ENCODE measurements at places on chromosomes 6 and 20.

DNA sequence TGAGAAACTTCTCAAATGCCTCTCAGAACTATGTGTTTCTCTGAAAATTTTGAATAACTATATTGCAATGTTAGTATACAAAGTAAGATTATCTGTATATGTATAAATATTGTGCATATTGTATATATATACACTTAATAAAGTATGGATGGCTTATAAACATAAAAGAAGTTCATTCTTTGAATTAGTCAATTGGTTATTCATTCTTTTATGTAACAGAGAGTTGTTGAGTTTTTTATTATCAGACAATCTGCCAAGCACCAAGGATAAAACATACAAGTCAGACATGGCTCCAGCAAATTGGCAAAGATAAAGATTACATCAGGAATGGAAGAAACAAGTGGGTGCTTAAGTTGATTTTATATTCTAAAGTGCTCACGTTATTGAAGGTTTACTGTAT is 289.1 kb upstream of the EYS start:
- no peak for DNase-seq

DNA sequence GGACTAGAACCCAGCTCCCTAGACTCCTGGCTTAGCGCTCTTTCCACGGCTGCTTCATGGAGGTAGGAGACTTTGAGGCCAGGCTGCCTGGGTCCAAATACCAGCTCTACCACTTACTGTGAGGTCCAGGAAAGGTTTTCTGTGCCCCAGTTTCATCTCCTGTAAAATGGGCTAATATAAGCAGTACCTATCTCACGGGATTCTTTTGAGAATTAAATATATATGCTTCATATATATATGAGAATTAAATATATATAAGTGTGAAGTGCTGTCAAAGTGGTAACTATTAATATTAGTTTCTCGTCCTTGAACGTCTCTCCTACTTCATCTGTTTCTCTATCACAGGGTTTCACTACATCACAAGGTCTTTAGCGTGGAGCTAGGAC is 10.2 kb upstream of the LY6G5C start:
- no peak for DNase-seq

DNA sequence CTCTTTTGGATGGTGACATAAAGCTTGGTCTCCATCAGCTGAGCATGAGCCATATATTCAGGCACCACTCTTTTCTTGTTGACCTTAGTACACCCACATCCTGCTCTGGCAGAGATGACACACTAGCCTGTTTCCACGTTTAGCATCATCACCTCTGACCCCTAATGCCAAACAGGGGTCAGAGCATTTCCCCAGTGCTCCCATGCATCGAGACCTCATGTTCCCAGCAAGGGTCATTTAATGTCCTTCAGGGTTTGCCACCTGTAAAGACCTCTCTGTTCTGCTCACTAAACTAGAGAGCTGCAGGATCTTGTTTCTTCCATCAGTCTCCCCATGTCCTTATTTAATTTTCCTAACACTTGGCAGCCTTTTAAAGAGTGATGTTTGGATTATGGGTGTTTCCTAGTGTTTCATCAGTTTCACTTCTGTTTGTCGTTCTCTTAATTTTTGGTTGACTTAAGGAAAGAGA is 97.5 kb downstream of the AIG1 start:
- no peak for DNase-seq

DNA sequence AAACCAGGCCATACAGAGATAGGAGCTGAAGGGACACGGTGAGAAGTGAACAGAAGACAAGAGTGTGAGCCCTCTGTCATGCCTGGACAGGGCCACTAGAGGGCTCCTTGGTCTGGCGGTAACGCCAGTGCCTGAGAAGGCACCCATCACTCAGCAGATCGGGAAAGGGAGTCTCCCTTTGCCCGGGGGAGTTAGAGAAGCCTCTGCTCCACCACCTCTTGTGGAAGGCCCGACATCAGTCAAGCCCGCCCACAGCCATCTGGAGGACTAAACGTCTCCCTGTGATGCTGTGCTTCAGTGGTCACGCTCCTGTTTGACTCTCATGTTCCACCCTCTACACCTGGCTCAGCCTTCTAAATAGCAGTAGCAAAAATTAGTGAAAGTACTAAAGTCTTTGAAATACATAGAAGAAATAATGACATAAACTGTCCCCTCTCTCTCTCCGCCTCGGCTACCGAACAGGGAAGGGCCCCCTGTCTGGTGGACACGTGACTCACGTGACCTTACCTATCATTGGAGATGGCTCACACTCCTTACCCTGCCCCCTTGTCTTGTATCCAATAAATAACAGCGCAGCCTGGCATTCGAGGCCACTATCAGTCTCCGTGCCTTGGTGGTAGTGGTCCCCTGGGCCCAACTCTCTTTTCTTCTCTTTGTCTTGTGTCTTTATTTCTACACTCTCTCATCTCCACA is 66.7 kb downstream of the RPP21 start:
- DNase-seq, result no peak

- DNase-seq, result no peak
Observed at GRCh38 chr20:19926591-19926990, 90.6 kb upstream of the NAA20 start.

DNA sequence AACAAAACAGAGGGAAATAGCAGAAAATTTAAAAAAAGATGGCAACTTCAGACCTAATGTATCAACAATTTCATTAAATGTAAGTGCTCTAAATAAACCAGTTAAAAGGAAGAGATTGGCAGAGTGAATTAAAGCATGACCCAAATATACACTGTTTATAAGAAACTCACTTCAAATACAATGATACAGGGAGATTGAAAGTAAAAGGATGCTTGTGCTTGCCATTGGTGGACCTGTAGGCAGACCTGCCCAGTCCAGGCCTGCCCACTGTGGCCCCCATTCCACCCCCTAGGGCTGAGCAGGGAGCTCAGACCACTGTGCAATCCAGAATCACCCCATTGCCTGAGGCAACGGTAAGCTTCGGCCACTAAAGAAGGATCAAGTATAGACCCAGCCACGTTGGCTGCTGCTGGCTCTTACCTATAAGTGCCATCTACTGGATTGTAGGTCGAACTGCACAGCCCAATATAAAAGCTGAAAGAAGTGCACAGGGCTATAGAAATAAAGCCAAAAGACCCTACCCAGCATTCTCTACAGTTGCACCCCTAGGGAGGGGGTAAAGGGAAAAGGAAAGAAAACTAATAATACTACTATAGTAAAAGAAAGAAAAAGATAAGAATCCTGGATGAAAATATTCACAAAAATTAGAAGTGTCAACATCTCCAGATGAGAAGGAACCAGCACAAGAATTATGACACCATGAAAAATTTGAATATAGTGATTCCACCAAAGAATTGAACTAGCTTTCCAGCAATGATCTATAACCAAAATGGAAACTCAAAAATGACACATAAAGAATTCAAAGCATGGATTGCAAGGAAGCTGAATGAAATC is 36.1 kb downstream of the PSMB1 start:
- peak; percentile 43 for DNase-seq
